Neuronal stem cell (in vitro differentiated cells): ENCODE measurements at places on chromosomes 13 and 19.

GRCh38 chr13:36979361-36980050 lies 19.6 kb downstream of the ALG5 start:
- DNase-seq, result no peak

DNA sequence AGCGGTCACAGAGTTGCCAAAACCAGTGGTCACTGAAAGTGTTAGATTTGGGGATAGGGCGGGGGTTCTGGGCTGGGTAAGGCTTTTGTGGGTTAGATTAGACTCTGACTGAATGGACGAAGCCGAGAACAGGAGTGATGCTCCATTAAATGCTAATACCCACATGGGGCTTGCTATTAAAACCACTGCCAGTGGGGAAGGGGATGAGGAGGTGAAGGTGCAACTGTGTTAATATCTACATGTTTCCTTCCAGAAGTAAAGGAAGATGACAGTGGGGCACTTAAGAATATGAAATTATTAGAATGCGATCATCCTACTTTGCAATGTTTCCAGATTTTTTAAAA lies 573 bp upstream of the ZNF614 start:
- no peak for DNase-seq

DNA sequence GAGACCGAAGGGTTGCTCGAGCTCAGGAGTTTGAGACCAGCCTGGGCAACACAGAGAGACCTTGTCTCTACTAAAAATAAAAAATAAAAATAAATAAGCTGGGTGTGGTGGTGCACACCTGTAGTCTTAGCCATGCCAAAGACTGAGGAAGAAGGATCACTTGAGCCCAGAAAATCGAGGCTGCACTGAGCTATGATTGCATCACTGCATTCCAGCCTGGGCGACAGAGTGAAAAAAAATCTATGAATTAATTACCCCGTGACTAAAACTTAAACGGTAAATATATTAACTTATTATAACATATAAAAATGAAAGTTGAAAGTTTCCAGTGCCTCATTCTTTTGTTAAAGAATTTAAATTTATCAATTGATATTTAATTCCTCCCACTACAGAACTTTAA lies 273.7 kb downstream of the KLF12 start:
- no peak for DNase-seq

- DNase-seq, result no peak
Measured at GRCh38 chr13:69474011-69474685, 633.5 kb upstream of the ATXN8OS start.

GRCh38 chr19:43152214-43152613 lies 34.1 kb downstream of the PSG5 start:
- DNase-seq, result no peak

- no peak for DNase-seq
Measured at GRCh38 chr19:13055213-13056051, 47.2 kb downstream of the LYL1 start.

DNA sequence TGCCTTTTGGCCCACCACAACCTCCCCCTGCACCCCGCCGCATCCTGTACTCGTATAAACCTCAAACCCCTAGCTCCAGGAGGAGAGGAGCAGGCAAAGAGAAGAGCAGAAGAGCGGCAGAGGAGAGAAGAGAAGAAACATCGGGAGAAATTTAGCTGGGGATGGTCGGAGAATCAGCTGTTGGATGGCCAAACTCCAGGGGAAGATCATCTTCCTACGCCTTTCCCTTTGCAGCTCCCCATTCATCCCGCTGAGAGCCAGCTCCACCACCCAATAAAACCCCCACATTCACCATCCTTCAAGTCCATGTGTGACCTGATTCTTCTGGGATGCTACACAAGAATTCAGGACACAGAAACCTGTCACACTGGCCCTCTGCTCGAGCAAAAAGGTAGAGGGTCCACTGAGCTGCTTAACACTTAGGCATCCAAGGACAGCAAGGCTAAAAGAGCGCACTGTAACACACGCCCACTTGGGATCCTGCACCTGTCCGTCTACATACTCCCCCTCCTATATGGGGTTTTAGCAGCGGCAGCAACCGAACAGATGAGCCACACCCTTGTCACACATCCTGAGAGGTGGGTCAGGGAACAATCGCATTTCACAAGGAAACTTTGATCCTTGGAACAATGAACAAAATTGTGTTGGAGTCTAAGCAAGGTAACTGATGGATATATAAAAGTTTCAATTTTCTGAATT lies 51.6 kb upstream of the MIR17HG start:
- no peak for DNase-seq

DNA sequence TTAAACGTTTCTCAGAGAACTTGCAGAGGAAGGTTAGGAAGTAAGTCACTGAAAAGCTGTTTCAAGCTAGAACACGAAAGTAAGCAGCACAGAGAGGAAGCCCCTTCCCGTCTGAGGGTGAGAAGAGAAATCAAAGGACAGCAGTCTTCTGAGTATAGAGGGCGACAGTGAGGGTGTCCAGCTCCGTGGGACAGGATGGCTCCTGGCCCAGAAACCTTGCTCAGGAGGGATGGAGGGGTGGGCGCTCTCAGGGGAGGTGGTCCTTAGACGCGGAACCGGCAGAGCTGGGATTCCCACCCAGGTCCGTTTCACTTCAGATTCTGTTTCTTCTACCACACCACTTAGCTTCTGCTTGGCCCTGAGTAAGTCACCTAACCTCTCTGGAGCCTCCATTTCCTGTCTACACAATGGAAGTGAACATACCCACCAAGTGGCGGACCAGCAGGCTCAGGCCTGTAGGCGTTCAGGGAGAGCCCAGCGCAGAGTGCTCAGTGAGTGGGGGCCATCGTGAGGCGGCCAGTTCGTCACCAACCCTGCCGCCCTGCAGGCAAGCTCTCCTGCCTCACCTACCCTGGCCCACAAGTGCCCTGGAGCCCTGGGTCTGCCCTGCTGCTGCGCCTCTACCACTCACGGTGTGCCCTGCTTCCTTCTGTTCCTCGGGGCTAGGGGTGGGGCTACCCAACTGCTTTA lies 5.5 kb upstream of the RSPH6A start:
- no peak for DNase-seq

DNA sequence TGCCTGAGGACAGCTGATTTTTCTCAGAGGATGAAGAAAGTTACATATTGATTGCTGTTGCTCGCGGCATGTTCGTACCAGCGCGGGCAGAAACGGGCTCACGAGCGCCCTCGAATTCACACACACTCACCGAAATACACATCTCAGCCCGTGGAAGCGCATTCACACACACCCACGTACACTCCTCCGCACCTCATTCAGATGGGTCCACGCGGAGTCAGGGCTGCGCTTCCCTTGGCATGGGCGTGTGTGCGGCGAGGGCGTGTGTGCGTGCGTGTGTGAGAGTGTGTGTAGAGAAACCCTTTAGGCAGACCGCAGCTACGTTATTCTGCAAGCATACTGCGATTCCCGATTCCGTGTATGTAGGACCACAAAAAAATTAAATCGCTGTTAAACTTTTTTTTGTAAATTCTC lies 2.1 kb upstream of the PCDH17 start:
- DNase-seq, result no peak

DNA sequence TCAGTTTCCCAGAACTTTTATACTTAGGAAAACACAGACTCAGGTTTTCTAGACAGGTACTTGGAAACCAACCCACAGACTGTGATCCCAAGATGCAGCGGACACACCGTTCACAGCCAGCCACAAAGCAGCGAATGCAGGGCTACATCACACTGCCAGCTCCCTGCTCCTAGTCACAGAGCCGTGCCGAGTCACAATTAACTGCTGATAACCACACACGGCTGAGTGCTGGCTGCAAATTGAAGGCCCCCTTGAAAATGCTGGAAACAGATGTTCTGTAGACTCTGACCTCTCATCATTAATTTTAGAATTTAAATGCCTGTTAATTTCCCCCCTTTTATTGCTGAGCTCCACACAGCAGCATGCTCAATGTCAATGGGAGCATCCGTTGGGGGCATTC lies 78.6 kb upstream of the SIAH3 start:
- DNase-seq, result no peak

DNA sequence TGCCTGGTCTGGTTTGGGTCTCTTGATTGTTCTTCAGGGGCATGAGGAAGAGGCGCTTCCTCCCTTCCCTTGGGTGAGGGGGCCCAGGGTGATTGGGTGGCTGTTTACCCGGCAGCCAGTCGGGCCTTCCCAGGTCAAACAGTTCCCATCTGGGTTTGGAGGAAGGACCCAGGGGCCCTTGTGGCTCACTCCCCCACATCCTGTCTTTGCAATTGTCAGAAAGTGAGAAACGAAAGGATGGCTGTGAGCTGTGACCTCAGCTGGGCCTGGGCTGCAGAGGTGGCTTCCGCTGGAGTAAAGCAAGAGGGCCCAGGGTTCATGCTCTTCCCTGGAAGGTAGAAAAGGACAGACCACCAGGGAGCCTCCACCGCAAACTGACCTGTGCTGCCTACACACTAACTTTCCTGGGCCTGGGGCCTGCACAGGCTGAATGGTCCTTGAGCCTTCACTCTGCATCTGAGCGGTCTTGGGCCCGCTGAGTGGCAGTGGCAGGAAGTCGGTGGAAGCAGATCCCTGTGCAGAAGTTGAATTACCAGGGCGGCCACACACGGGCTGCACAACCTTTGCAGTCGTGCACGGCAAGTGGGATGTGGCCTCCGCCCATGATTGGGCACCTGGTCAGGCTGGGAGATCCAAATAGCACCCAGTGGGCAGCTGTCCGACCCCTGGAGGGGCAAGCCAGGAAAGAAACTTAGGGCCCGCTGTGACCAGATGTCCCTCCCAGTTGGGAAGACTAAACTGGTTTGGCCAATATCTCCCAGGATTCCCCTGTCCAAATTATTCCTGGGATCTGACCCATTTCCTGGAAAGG lies 5.3 kb upstream of the CD79A start:
- DNase-seq, result no peak

GRCh38 chr19:23516266-23516665 lies 121.0 kb upstream of the ZNF91 start:
- DNase-seq, result no peak

DNA sequence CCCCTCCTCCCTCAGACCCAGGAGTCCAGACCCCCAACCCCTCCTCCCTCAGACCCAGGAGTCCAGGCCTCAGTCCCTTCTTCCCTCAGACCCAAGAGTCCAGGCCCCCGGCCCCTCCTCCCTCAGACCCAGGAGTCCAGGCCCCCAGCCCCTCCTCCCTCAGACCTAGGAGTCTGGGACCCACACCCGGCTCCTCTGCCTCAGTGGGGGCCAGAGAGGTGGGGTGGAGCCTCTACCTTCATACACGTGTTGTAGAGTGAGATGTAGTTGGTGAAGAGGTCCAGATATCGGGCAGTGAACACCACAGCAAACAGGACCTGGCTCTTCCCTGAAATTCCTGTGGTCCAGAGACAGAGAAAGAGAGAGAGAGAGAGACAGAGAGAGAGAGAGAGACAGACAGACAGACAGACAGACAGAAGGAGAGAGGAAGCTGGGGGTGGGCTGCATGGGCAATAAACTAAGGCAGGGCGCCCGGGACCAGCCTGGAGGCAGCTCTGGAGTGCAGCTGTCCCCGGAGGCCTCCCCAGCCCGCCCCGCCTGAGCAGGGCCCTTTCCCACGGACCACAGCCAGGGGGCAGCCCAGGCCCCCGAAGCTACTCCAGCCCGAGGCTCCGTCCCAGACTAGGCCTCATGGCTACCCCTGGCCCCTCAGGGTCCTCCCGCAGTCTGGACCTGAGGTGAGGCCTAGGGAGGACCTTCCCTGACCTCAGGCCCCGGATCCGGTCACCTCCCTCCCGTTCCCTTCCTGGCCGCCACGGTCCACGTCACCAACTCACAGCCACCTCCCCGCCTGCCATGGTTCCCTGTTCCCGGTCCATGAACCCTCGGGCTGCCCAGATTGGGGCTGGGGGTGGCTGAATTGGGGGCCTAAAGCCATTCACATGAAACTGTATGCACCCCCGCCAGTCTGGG lies 907 bp downstream of the KDELR1 start:
- no peak for DNase-seq

DNA sequence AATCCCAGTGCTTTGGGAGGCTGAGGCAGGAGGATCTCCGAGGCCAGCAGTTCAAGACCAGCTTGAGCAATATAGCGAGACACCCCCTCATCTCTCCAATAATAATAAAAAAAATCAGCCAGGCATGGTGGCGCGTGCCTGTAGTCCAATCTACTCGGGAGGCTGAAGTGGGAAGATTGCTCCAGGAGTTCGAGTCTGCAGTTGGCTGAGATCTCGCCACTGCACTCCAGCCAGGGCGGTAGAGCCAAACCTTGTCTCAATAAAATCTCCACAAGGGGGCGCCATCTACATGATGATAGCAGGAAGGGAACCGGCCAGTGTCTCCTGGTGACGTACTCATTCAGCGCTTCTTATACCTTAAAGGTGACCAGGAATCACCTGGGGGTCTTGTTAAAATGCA lies 13.6 kb upstream of the C5AR1 start:
- DNase-seq, result peak; percentile 85

DNA sequence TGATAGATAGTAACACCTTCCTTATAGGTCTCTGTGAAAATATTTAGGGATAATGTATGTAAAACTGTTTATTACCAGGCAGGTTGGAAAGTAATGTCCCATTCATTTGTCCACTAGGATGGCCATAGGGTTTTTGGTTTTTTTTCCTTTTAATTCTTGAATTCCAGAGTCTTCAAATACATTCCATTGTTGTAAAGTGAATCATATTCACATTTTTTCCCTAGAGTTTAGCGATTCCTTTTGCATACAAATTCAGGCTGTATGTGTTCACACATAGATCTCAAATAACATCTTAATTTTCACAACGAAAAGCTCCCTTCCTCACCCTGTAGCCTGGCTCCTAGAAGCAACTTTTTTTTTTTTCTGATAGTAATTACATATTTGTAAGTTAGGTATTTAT lies 1.8 kb upstream of the ZNF557 start:
- no peak for DNase-seq

DNA sequence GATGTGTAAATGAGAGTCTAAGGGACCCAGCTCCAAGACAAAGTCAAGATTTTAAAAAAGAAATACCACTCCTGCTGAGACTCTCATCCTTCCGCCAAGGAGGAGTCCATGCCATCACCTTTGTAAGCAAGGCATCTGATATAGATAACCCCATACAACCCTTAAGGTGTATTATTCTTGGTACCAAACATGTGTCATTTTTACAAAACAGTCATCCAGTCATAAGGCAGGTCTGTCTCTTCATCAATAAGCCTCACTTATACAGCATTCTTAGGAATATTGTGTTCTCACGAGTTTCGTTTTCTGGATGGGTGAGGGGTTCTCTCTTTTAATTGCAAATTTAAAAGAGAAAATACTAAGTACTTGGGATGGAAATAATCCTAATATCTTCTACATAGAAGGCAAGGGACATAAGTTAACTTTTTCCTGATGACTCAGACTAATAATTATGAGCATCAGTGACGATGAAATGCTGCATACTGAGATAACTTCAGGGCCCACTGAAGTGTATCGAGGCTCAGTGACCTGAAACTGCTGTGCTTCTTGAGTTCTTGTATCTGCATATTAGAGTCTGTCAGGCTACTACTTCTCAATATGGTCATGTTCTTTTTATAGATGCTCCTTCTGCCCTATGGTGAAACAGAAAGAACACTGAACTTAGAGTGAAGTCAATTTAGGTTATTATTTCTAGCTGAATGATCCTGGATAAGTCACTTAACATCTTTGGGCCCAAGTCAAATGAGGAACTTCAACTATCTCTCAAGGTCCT lies 166.6 kb downstream of the KLF12 start:
- DNase-seq, result no peak

- no peak for DNase-seq
Measured at GRCh38 chr13:80083081-80083852, 257.7 kb downstream of the SPRY2 start.
